ENCODE measurements at places on chromosomes 6 and 20. TPM values are rescaled to one million over a fixed set of nuclear protein-coding genes. Genes with fewer than 3 reads are reported as not detected.

- DNase-seq = no peak
Observed at GRCh38 chr6:114449659-114450058, 106.8 kb upstream of the HS3ST5 start.

DNA sequence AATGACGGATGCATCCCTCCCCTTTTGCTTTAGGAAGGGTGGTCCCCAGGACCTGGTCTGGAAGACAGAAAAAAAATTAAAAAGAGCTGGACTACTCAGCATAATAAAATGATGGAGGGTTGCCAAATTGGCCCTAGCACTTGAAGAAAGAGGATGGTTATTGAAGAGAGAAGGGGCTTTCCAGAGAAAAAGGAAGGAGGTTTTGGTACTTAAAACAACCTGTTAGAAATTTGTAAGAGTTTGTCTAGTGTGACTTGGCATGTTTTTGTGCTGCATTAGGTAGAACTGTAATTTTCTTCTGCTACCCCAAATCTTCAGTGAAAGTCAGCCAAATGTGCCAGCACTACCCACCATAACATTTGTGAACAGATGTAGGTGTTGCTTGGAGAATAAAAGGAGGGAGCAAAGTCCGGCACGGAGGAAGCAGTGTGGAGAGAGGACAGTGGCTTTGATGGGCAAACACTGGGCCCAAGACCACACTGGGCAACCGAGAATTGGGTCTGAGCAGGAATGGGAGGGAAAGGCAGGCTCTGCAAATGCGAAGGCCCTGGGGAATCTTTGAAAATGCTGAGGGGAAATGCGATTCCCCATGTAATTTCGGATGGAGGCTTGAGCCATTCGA, 160.9 kb downstream of the QRSL1 start:
- DNase-seq = no peak

- DNase-seq = no peak
Observed at GRCh38 chr20:51327251-51327841, 215.2 kb downstream of the NFATC2 start.

- no peak for DNase-seq
Observed at GRCh38 chr6:125983246-125983945, 2.9 kb upstream of the TRMT11 start.

- no peak for DNase-seq
Observed at GRCh38 chr20:48901326-48901725, 20.2 kb upstream of the ARFGEF2 start.

GRCh38 chr6:136333824-136334464, 44.3 kb upstream of the BCLAF1 start:
- no peak for DNase-seq

MCCD1 gene
- total RNA-seq = not detected

GRCh38 chr20:50731055-50731929, at the start of gene PARD6B:
Gene PARD6B, plus strand, starts transcription at chr20:50731580. Its CDS starts 207 bp downstream, at chr20:50731787.
- DNase-seq = peak; percentile 99

- DNase-seq = no peak
Observed at GRCh38 chr20:49165611-49166010, 22.5 kb downstream of the STAU1 start.

DNA sequence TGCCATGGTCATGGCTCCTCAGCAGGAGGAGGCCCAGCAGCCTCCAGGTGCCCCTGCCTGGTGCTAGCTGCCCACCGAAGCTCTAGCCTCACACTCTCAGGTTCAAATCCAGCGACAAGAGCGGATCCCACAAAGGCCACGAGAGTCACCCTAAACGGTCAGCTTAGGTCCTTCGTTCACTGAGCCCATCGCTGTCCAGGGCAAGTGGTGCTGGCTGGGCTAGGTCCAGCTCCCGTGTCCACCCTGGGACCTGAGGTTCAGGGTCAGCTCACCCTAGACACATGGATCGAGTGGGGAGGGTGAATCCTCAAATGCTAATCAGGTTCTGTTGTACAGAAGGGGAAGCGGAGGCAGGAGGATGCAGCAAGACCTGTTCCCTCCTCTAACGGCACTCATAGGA, 171.9 kb upstream of the SULF2 start:
- DNase-seq = no peak

DNA sequence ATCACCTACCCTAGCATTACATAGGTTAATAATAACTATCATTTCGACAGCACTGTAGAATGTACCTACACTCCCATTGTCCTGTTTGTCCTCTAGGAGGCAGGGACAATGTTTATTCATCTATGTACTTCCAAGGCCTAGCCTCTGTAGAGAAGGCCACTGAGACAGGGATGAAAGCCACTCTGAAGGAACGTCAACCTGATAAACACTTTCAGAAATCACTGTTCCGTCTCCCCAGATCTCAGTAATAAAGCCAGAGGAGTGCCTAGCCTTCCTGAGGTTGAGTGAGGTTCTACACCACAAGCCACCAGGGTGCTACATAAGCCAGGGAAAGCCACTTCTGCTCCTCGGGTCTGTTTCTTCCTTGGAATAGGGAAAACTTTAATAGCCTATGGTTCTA, 44.8 kb downstream of the POPDC3 start:
- DNase-seq = no peak

- no peak for DNase-seq
Observed at GRCh38 chr20:31673943-31674463, 36.3 kb downstream of the COX4I2 start.

MAP3K4 gene
- 49.3 TPM for total RNA-seq

DNA sequence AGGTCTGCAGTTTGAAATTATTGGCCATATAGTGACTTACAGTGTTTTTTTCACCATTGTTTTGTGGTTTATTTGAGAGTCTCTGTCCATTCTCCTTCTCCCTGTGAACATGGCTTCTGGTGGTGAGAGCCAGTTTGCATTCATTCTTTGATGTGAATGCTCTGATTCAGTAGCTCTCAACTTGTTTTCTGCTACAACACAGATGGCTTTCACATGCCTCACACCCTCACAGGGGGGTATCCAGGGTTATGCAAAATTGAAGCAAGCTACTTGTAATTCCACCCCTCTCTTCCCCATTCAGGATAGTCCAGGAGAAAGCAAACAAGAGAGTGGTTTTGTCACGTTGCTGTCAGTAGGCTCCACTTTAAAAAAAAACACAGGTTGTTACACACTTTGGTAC, 55.6 kb downstream of the SLX4IP start:
- DNase-seq = no peak

DNA sequence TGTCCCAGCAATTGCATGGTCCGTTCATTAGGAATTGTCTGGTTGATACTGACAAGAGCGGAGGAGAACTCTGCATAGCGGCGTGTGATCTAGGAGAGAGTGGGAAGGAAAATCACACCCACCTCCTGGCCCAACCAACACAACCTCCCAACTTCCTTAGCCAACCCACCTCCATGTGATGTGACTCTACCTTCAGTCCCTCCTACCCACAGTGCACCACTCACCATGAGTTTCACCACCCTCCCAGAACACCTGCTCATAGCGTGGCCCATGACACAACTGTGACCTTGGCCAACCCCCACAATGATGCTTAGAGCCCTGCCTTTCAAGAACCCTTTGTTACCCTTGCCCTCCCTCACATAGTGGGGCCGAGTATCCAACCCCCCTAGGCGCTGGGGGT, 7.7 kb downstream of the VPS52 start:
- no peak for DNase-seq

GRCh38 chr20:25274481-25274880, 26.6 kb downstream of the PYGB start:
- no peak for DNase-seq

DNA sequence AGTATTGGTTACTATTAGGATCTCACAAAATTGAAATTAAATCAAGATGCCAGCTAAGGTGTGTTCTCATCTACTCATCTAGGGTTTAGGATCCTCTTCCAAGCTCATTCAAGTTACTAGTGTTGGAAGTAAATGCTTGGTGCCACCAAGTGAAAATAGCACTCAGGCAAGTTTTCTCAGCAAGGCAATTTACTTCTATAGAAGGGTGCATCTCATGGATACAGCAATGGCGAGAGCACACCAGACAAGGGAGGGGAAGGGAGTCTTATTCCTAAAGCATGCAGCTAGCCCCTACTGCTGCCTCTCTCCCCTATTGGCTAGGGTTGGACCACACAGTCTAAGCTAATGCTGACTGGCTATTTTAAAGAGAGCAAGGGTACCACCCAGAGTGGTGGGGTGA, 23.0 kb upstream of the FAM8A1 start:
- no peak for DNase-seq

GRCh38 chr6:81451787-81452186, 300.7 kb downstream of the TENT5A start:
- DNase-seq = no peak

SYCP2L gene
- 0.11 TPM for total RNA-seq

DNA sequence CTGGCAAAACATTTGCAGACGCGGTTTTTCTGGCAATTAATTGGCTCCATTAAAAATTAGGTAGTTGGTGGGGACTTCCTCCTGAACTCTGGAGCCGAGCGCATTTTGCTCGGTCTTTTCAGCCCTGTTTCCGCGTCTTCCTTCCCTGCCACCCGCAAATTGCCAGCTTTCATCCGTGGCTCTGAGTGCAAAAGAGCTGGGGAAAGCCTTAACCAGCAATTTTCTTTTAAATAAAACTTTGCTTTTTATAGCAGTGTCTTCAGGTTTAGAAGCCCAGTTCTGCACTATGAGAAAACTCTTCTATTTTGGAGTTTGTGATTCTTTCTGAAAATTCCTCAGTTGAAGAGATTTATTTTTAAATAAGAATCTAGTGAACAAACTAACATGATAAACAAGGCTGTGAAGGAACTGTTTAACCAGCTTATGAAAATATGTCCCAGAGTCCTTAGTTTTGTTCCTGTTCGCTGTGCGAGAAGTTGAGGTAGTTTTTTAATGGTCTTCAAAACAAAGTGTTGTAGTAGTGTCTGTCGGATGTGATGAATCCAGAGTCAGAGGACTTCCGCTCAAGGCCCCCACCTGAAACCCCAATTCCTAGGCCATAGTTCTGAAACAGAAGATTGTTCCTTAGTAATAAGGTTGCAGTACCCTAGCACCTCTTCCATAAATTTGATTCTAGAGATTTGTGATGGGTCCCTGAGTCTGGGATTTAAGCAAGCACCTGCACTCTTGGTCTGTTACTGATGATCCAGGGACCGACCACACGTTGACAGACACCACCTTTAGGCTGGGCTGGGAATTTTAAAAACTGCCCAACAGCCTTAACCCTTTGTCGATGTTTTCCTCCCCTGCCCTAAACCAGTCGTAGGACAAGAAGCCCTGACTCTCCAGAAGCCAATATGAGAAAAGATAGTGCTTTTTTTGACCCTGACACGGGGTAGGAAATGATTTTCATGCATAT, 950 bp downstream of the KCTD20 start:
- no peak for DNase-seq

POU5F1 gene
- not detected for total RNA-seq

TFAP2B gene
- not detected for total RNA-seq

- DNase-seq = no peak
Observed at GRCh38 chr20:16228722-16229121, 344.5 kb downstream of the KIF16B start.

DNA sequence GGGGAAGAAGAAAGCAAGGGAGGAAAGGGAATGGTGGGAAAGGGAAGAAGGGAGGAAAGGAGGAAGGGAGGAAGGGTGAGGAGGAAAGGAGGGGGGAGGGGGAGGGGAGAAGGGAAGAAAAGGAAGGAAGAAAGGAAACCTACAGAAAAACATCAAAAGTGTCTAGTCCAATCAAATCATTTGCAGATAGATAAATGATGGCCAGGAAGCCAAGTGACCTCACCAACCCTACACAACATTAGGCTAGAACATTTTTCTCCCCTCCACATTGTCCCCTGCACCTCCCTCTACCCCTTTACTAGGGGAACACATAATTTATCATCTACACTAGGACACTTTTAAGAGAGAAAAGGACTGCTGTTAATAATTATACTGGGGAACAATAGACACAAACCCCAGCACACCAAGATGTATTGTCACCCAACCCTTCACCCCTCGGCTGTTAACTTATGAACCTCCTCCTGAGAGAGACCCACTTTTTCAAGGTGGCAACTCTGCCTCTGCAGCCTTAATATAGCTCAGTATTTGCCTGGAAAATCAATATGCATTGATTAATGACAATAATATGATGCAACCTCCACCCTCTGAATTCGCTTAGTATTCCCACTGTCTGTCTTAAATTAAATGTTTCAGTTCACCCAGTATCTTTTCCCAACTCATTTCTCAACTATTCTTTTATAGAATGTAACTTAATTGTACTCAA, 231.2 kb downstream of the PTPRT start:
- DNase-seq = no peak

HLA-DQA2 gene
- 1.0 TPM for total RNA-seq

RIMS1 gene
- not detected for total RNA-seq

GRCh38 chr20:51165131-51165530, 142.2 kb upstream of the KCNG1 start:
- no peak for DNase-seq

- DNase-seq = peak; percentile 58
Observed at GRCh38 chr6:131281471-131282270, 146.4 kb downstream of the AKAP7 start.
